ENCODE measurements at places on chromosomes 2 and 18. TPM values are rescaled to one million over a fixed set of nuclear protein-coding genes. Genes with fewer than 3 reads are reported as not detected.

The TM4SF20 gene
- 0.08 TPM for polyA plus RNA-seq

The SLC9A4 gene
- 0.06 TPM for polyA plus RNA-seq

DNA sequence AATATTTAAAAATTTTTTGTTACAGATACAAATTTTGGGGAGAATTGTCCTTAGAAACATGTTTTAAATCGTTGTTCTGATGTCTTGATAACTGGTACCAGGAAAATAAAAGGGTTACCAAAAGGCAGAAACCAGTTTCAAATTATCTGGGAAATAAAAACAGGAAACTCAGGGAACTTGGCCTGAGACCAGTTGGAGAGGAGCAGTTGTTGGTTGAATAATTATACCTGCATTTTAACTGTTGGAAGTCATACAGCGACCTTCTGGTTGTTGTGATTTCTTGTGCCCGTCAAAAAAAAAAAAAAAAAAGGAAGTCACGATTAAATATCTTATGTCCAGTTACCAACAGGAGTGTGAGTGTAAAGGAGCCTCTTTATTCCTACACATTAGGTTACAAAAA is 51.8 kb downstream of the CRIM1 start:
- no peak for DNase-seq
- no peak overlapping the region for H3K4me3 ChIP-seq
- no peaks in the 10 kb centered on the region for H3K36me3 ChIP-seq

DNA sequence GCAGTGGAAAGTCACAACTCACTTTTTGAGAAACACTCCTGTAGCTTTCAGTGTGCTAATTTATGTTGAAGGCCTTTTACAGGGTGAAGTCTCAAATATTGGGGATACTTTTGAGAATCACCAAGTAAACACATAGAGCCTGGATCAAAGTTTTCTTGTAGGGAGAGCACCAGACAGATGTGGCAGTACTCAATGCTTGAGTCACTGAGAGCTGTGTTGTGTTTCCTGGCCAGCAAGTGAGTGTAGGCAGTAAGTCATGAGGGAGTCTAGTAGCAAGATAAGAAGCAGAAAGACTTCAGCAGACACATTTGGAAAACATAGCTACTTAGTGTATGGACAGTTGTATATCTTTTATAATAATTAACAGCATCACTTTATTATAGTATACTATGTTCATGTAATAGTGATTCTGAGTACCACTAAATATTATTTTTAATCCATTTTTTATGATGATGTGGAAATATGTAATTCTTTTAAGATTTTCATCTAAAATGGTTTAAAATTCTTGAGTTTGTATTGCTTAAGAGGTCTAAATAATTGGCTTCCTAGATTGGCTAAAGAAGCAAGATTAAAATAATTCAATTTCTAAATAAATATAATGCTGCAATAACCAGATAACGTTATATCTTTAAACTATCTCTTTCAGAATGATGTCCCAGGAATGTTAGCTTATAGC is 12.8 kb downstream of the PSMD1 start:
- H3K27ac ChIP-seq: no peak overlapping the region
- H3K4me3 ChIP-seq: no peak overlapping the region

The SLC30A3 gene
- polyA plus RNA-seq: 0.26 TPM

Data from left lung (tissue), 14 donors.